ENCODE measurements at places on chromosomes 6 and 20. TPM values are rescaled to one million over a fixed set of nuclear protein-coding genes. Genes with fewer than 3 reads are reported as not detected.

- DNase-seq: no peak
These were observed 26.0 kb downstream of the TRAM2 start for GRCh38 chr6:52550870-52551269.

GRCh38 chr20:37845878-37846277 lies 57.0 kb upstream of the VSTM2L start:
- no peak for DNase-seq

DNA sequence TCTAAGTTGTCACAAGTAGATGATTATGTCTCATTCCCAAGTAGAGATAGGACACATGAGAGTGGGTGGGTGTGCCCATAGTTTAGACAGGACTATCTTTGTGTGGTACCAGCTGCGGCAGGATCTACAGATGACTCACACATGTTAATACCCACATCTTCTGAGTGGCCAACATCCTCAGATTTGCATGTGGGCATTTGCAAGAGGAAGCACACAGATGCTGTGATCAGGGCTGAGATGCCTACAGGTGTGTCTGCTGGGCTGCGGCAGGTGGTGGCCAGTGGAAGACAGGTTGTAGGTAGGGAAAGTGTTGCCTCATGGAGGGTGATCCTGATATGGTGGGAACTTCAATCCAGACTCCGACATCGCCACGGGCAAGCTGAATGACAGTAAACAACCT lies 50.8 kb downstream of the UTRN start:
- no peak for DNase-seq

GRCh38 chr6:12929678-12930077 lies 213.1 kb downstream of the PHACTR1 start:
- no peak for DNase-seq

GRCh38 chr6:14360565-14360964 lies 243.0 kb downstream of the CD83 start:
- no peak for DNase-seq

- no peak for DNase-seq
These were observed 196.3 kb downstream of the SYNDIG1 start for GRCh38 chr20:24665741-24666191.

DNA sequence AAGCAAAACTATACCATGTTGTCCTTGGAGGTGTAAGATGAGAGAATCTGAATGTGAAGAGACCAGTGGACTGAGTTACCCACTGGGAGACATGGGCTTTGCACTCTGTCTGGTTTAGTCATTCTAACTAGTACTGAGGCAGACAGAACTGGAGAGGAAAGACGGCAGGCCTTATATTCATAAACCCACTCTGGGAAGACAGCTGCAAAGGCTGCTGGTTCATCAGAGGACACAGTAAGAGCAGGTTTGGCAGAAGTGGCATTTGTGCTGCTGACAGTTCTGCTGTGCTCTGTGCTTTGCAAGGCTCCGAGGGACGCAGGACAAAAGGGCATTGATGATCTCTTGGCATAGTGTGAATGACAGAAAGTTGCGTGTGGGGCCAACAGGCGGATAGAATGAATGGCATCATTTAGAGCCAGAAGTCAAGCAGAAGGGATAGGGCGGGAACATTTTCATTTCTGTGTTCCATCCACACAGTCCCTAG lies 142.3 kb upstream of the TENT5A start:
- peak; percentile 86 for DNase-seq

GRCh38 chr6:108877046-108877751 lies 29.0 kb downstream of the ARMC2 start:
- peak; percentile 77 for DNase-seq

DNA sequence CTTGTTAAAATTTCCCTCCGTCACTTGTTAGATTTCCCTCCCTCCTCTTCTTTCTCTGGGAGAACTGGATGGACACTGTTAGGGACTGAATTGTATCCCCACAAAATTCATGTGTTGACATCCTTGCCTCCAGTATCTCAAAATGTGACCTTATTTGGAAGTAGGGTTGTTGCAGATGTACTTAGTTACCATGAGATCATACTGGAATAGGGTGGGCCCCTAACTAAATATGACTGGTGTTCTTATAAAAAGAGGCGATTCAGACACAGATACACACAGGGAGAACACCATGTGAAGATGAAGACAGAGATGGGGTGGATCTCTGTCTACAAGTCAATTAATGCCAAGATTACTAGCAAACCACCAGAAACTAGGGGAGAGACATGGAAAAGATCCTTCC lies 139.5 kb downstream of the ALDH8A1 start:
- DNase-seq: no peak

DNA sequence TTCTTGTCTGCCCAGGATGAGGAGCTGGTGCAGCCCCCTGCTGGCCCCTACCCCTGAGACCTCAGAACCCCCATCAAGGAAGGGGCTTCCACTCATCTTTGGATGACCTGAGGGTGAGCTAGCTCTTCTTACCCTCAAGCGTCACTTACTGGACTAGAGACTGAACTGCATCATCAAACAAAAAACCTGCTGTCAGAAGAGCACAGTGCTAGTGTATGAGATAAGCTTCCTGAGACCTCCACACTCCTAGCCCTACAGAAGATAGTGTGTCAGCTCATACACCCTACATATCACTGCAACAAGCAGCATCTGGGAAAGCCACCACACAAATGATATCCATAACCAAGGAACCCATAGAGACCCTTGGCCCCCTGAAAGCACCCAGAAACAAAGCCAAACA lies 15.0 kb downstream of the SLC22A16 start:
- no peak for DNase-seq

- DNase-seq: no peak
These were observed 2.8 kb downstream of the TMC2 start for GRCh38 chr20:2538931-2539720.

DNA sequence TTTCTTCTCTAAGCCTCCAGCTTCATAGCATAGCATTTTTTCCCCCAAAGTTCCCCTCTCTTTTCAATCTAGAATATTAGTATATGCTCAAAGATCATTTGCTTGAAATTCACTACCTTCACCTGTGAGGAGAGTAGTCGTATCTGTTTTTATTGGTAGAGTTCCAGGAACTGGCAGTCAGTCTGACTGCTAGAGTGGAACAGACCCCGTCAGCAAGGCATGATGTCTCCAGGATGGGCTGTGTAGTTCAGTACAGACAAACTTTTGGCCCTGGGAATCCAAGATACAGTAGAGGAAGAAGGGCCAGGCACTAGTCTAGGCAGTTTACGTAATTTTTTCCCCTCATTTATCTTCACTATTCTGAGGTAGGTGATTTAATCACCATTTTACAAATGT lies 29.1 kb downstream of the RALY start:
- DNase-seq: peak; percentile 34

- no peak for DNase-seq
These were observed 23.0 kb upstream of the NFATC2 start for GRCh38 chr20:51565298-51566144.

- no peak for DNase-seq
These were observed 4.5 kb downstream of the FLRT3 start for GRCh38 chr20:14332866-14333265.

- no peak for DNase-seq
These were observed 68.8 kb upstream of the THEMIS start for GRCh38 chr6:127969701-127970100.

- no peak for DNase-seq
These were observed 25.1 kb upstream of the GSTA4 start for GRCh38 chr6:53020005-53020744.

DNA sequence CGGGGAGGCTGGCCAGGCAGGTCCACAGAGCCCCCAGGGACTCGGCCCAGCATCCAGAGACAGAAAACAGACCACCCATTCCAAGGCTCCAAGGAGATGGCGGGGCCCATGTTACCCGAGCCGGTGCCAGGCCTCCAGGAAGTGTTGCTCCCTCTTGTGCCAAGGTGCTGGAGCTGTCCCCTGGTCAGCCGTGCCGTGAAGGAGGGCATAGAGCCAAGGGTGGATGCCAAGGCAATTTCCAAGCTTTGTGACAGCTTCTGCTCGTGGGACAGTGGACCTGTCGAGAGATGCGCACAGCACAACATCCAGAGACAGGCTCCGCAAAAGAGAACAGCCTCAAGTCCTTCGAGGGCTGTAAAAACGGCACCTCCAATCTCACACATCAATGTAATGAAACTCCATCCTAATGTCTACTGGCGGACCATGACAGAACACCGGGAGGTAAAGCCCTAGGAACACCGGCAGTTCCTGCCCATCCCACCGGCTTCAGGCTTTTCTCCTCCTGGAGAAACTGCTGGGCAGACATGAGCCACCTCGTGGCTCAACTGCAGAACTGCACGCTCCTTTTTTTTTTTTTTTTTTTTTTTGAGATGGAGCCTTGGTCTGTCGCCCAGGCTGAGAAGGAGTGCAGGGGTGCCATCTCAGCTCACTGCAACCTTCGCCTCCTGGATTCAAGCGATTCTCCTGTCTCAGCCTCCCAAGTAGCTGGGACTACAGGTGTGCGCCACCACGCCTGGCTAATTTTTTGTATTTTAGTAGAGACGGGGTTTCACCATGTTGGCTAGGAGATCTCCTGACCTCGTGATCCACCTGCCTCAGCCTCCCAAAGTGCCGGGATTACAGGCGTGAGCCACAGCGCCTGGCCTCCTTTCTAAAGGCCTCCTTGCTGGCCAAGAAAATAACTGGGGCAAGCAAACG lies 30.9 kb upstream of the AVP start:
- no peak for DNase-seq

GRCh38 chr20:38221119-38221589 lies 39.4 kb downstream of the KIAA1755 start:
- DNase-seq: peak; percentile 90

GRCh38 chr6:4521070-4521469 lies 255.1 kb upstream of the CDYL start:
- DNase-seq: no peak

- DNase-seq: no peak
These were observed 6.0 kb downstream of the SUMO4 start for GRCh38 chr6:149405823-149406765.

DNA sequence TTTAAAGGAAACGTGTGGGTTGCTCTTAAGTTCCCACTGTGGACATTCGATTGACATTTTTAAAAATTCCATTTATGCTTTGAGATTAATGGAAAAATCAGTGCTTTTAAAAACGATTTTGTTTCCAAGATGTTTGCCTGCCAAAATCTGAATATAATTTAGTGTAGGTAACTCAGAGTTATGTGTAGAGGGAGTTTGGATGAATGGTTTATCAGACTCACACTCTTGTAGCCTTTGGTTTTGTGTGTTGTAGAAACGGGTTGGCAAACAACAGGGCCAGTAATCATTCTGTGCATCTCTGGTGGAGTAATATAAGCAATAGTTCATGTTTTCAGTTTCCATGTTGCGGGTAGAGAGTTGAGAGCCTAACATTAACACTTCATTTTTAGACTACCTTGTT lies 140.6 kb downstream of the RPS12 start:
- no peak for DNase-seq

DNA sequence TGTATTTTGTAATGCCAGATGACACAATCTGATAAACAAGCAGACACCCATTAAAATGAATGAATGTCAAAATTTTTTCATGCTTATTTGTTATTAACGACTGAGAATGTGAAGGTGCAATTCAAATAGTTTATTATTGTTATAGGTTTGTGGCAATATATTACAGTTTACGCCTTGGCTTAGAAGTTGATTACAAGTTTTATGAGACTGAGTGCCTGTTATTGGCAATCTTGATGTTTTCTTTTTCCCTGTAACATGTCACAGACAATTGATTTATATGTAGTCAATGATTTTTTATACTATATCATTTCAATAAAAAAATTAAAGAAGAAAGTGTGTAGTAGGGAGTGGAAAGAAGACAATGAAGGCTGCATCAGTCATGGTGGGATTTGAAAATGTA lies 144.1 kb upstream of the EEF1E1 start:
- no peak for DNase-seq

DNA sequence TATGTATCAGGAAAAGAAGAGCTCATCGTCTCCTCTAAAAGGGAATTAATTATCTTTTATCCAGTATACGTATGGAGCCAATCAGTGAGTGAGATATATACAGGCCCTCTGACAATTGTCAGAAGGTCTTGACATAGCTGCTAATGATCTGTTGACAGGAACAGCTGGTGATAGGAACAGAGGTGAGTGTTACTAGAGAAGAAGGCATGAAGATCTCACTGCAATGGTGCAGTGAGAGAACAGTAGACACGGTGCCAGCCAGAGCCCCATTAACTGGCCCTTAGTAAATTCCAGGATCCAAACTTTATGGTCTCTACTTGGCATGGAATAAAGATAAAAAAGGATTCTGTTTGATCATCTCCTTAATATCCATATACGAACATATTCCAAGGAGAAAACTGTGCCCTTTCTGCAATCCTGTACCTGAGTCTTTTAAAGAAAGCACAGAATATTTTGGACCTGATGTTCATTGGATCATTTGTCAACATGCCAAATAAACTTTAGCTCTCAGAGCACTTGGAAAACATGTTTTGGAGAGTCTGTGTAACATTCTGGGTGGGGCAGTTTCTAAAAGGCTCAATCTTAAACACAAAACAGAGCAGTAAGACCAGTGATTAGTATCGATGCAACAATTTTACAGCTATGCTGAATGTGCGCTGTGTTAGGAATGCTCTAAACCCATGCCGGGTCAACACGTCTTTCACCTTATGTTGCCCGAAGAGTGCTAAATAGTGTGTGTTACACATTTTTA lies 135.8 kb upstream of the CITED2 start:
- no peak for DNase-seq

DNA sequence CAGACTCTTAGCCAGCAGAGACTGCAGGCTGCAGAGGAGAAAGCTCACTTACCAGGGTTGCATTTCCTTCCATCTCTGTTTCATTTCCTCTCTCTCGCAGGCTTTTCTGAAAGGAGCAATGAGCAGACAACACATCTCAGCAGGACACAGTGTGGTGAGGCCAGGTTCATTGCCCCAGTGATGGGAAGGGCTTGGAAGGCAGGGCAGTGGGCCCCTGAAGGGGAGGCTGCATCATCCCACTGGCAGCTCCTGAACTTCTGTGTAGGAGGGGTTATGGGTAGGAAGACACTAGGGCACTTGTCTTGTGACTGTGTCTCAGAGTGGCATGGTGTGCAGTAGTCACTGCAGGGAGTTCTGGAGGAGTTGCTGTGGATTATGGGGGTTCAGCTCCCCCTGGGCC lies 246.8 kb downstream of the QKI start:
- no peak for DNase-seq

GRCh38 chr20:48460681-48461080 lies 367.1 kb downstream of the PREX1 start:
- no peak for DNase-seq

- DNase-seq: no peak
These were observed 30.8 kb downstream of the ISM1 start for GRCh38 chr20:13251904-13252297.

- DNase-seq: no peak
These were observed 45.9 kb upstream of the SLC2A12 start for GRCh38 chr6:134098276-134098675.

GRCh38 chr6:131663578-131664165 lies 26.6 kb downstream of the ENPP3 start:
- no peak for DNase-seq

GRCh38 chr6:69775585-69775849 lies 21.3 kb downstream of the LMBRD1 start:
- no peak for DNase-seq

The SLC24A3 gene
- total RNA-seq: 6.2 TPM

The MACROD2 gene
- 24.0 TPM for total RNA-seq

The BACH2 gene
- total RNA-seq: 9.4 TPM

The DNAJC5 gene
- total RNA-seq: 59.7 TPM

The PPP1R14C gene
- total RNA-seq: 118 TPM

The SUMO4 gene
- 0.67 TPM for total RNA-seq

The SCUBE3 gene
- 0.39 TPM for total RNA-seq

The KIF6 gene
- 0.13 TPM for total RNA-seq

All from lower leg skin (tissue), 4 donors.